ENCODE measurements at places on chromosomes 12 and 14. TPM values are rescaled to one million over a fixed set of nuclear protein-coding genes. Genes with fewer than 3 reads are reported as not detected.
A peak's percentile ranks its signal among the peaks of the same experiment; 100 is the strongest.

- no peak for DNase-seq
These were observed 90.3 kb downstream of the IGF1 start for GRCh38 chr12:102390068-102390467.

GRCh38 chr12:94271351-94271750, 123.0 kb downstream of the PLXNC1 start:
- DNase-seq: no peak

- no peak for DNase-seq
These were observed 469.5 kb downstream of the VRK1 start for GRCh38 chr14:97266653-97267052.

DNA sequence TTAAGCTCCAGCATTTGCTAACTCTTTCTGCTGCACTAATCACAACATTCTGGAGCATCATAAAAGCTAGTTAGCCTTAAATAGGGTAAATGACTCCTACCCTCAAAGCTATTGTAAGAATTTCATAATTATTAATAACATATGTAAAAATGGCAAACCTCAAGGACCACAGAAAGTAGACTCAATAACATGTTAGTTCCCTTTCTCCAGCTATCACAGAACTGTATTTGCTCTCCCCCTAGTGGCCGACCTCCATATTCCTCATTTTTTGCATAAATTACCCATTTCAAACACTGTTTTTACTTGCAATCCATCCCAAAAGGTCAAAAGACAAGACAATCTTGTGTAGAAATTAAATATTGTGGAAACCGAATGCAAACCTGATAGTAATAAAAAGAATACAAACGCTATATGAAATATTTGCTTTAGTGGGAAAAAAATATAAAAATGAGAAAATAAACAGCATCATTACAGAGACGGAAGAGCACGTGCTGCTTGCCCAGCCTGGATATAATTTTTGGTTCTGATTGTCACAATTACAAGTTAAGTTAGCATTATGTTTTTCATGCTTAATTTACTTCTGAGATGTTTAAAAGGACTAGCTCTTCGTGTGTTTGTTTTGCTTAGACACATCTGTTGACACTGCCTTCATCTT, 97.9 kb downstream of the RERGL start:
- no peak for DNase-seq

DNA sequence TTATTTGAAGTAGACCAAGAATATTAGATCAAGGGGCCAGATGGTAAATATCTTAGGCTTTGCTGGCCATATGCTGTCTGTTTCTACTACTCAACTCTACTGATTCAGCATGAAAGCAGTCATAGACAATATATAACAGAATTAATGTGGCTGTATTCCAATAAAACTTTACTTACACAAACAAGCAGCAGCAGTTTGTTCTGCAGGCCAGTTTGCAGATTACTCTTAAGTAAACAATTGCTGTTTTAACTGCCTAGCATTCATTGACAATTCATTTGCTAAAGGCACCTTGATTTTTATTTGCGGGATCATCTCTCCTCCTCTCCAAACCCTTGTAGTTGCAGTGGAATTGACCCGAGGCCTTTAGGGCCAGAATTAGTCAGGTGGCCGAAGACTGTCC, 94.1 kb upstream of the GARIN6 start:
- DNase-seq: no peak

DNA sequence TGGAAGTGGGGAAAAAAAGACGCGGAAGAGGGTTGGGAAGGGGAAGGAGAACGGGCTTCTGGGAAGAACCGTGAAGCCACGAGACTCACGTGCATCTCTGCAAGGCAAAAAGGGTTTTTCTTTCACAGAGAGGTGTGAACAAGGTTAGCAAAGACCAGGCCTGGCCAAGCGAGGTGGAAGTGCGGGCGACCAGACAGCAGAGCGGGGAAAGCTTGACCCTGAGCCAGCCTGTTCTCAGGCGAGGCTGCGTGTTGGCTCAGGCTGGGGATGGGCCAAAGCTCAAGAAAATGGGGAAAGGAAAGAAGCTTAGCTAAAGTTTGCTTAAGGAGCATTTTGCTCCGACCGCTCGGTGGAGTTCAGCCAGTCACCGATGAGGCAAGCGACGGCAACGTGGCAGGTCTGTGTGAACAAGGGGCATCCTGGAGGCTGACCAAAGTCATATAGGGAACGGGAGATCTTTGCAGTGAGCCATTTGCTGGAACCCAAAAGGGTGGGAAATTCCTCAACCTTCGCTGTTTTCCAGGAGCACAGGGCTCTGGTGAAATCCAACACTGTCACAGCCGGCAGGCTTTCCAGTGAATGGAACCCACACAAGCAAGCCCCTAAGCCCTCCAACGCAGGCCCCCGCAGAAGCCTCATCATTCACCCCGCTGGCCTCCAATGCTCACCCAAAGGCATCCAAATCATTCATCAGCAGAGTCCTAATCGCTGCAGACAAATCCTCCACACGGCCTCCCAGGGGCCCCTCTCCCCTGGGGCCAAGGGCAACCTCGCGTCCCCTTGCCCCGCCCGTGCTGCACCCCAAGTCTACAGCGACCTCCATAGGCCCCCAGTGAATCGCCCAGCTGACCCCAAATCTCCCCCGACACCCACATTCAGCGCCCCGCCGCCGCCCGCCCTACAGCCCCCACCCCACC, 754 bp downstream of the ZNF605 start:
- peak; percentile 39 for DNase-seq

DNA sequence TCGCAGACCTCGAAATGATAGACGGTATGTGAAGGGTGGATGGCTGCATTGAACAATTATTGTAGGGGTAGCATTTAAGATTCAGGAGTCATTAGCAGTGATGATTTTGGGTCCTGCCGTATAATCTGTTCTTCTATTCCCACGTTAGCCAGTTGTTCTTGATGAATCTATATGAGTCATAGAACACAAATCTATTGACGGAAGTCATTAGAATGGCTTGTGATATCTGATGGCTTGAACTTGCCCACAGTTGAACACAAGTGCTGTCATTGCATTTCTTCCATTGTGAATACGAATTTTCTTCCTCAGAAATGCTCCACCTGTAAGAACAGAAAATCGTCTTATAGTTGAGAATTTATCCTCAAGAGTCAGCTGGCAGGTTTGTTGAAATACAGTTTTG, 1.9 kb downstream of the SRSF5 start:
- DNase-seq: no peak

GRCh38 chr12:4214877-4215228, 58.7 kb upstream of the CCND2 start:
- no peak for DNase-seq

GRCh38 chr12:123391546-123392343, 7.8 kb downstream of the KMT5A start:
- no peak for DNase-seq

DNA sequence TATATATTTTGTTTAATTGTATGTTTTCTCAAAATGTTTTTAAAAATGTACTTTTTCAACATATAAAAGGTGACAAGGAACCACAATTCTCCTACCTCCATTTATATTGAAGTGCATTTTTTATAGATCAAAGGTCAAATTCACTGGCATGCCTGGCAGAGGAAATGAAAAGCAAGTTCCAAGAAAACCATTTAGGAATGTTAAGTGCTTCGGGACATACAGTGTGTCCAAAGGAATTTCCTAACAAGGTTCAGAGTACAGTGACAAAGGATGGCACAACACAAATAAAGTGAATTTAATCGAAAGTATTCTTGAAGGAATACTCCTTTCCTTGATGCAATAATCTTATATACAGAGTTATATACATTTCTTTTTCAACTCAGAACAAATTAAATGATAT, 242.3 kb downstream of the CCER1 start:
- DNase-seq: no peak

- no peak for DNase-seq
These were observed 11.6 kb downstream of the BTG1 start for GRCh38 chr12:92133795-92134637.

- DNase-seq: no peak
These were observed 7.2 kb upstream of the GPR84 start for GRCh38 chr12:54371328-54372112.

DNA sequence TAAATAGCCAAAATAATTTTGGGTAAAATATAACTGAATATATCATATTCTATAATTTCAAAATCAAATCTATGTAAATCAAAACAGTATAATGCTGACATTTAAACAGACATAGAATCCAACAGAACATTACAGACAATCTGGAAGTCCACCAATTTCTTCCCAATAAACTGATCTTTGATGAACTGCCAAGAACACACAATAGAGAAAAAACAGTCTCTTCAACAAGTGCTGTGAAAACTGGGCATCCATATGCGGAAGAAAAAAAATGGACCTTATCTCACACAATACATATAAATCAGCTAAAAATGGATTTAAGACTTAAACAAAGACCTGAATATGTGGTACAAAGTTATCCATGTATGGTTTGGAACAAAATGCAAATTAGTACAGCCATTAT, 1022.7 kb downstream of the TMEM121 start:
- DNase-seq: no peak

DNA sequence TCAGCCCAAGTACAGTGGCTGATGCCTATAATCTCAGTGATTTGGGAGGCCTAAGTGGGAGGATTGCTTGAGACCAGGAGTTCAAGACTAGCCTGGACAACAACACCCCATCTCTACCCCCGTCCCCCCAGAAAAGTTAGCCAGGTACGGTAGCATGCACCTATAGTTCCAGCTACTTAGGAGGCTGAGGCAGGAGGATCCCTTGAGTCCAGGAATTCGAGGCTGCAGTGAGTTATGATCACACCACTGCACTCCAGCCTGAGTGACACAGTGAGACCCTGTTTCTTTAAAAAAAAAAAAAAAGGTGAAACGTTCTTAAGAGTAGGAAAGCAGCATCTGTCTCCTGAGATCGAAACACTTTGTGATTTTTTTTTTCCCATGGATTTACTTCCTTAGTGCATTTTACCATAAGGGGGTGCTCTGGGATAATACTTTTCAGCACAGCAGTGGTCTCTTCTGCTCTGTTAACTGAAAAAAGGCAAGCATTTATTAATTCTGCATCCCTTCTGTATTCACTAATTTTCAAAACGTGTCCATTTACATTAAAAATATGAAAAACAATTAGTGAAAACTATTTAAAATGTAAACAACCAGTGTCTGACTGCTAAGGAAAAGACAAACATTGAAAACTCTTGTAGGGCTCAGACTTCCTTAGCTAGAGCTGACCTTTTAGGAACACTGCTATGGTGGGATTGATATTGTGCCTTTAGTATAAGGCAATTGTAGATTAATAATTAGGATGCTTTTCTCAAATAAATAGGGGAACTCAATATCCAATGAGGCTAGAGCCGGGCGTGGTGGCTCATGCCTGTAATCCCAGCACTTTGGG, 31.2 kb upstream of the USP44 start:
- peak; percentile 40 for DNase-seq

DNA sequence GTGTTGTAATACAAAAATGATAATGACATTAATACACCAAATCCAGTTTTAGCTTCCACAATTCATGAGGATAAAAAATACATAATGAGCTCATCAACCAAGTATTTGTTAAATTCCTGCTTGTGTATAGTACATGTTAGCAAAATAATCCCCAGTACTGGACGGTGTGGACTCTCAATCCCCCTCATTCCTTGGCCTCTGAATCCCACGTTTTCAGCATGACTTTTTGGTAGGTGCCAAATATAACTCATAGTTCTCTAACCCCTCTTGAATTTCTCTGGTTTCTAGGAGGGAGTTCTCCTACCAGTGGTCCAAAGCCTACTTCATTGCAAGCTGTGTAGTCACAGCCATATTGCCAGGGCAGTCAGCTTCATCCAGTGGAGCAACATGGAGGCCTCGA, 41.4 kb upstream of the EPS8 start:
- no peak for DNase-seq

GRCh38 chr12:24853094-24853493, 95.8 kb downstream of the BCAT1 start:
- no peak for DNase-seq

GRCh38 chr12:106645074-106645421, 62.2 kb downstream of the RFX4 start:
- DNase-seq: no peak

- DNase-seq: no peak
These were observed 65.6 kb downstream of the FERMT2 start for GRCh38 chr14:52885230-52885629.

- no peak for DNase-seq
These were observed at the start of gene ASB2 for GRCh38 chr14:93976477-93977057. ASB2 (minus strand) TSS chr14:93976570; CDS start chr14:93964539, 12,031 bp downstream.

DNA sequence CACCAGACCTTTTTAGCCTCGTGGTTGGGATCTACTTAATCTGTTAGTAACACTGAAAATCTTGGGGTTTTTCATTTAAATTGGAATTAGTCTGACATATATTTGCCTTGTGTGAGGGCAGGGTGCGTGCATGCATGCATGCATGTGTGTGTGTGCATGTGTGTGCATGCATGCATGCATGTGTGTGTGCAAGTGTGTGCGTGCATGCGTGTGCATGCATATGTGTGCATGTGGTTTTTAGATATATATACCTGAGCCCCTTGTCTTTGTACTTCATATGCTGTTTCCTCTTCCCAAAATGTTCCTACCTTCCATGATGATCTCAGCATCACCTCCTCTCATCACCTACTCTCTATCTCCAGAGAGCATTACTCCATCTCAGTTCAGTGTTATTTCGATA, 66.3 kb upstream of the BCL11B start:
- no peak for DNase-seq

DNA sequence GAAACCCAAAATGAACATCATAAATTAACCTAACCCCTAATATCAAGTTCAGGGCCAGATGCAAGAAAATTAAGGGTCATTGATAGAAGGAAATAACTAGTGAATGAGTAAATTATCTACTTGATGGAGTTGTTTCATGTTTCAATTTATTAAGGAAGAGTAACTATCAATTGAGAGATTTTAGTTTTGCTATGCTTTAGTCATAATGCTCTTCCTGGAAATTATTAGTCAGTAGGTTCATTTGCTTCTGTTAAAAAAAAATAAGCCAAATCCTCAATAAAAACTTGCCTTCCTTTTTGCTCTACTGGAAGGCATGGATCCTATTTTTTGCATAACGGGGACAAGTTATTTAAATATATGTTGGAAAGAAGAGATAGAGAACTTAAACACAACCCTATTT, 59.0 kb upstream of the HIF1A start:
- no peak for DNase-seq

- no peak for DNase-seq
These were observed 102.2 kb downstream of the TNFAIP2 start for GRCh38 chr14:103225476-103225875.

MYH7 gene
- 0.21 TPM for polyA plus RNA-seq

SLC38A4 gene
- 23.1 TPM for polyA plus RNA-seq

NRXN3 gene
- polyA plus RNA-seq: 5.4 TPM

OSGEP gene
- 90.4 TPM for polyA plus RNA-seq

ARHGEF25 gene
- polyA plus RNA-seq: 38.2 TPM

ADCY6 gene
- polyA plus RNA-seq: 113 TPM

CPNE6 gene
- polyA plus RNA-seq: not detected

C12orf54 gene
- polyA plus RNA-seq: 0.21 TPM

OR11G2 gene
- polyA plus RNA-seq: 0.05 TPM

KLHDC1 gene
- 6.7 TPM for polyA plus RNA-seq

RIPK3 gene
- polyA plus RNA-seq: 4.0 TPM

GPRC5A gene
- polyA plus RNA-seq: 8.4 TPM
